ENCODE measurements at places on chromosomes 16 and 17.

GRCh38 chr17:15464231-15464985 is 3.0 kb downstream of the CDRT4 start:
- DNase-seq: no peak

GRCh38 chr16:68779891-68780290 is 42.8 kb downstream of the CDH1 start:
- no peak for DNase-seq

GRCh38 chr17:53406907-53407306 is 415.8 kb upstream of the KIF2B start:
- DNase-seq: no peak

GRCh38 chr17:44258811-44259351 is 9.1 kb downstream of the SLC4A1 start:
- DNase-seq: no peak

DNA sequence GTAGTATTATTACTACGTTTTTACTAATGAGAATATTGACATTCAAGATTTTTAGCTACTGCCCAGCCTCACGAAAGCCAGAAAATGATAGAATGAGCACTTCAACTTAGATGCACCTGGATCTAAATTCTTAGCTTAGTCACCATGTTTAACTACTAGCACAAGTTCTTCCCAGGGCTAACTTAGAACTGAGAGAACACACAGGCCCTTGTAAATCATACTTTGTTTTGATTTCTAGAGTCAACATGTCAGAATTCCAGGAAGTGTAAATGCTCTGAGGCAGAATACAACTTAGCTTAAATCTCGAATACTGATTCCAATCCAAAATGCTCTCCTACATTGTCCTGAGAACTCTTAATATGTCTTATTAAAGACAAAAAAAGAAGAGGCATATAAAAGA is 6.8 kb upstream of the ACSM1 start:
- no peak for DNase-seq

GRCh38 chr17:62172492-62173291 is 107.6 kb upstream of the MED13 start:
- no peak for DNase-seq

DNA sequence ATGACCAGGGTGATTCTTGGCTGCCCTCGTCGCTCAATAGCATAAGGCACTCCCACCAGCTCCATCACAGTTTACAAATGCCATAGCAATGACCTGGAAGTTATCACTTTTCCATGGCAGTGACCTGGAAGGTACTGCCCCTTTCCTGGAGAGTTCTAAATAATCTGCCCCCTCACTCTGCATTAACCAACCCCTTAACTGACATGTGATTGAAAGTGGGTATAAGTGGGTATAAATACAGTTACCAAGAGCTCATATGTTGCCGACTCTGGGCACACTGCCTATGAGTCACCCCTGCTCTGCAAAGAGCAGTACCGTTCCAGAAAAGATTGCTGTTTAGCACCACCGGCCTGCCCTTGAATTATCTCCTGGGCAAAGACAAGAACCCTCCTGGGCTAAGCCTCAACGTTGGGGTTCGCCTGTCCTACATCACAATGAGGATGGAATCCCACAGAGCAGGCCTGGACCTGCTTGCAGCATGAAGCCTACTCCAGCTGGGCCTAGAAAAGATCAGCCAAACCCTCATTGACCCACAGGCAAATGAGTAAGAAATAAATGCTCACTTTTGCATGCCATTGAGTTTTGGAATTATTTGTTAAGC is 95.2 kb upstream of the SEC14L1 start:
- DNase-seq: no peak

DNA sequence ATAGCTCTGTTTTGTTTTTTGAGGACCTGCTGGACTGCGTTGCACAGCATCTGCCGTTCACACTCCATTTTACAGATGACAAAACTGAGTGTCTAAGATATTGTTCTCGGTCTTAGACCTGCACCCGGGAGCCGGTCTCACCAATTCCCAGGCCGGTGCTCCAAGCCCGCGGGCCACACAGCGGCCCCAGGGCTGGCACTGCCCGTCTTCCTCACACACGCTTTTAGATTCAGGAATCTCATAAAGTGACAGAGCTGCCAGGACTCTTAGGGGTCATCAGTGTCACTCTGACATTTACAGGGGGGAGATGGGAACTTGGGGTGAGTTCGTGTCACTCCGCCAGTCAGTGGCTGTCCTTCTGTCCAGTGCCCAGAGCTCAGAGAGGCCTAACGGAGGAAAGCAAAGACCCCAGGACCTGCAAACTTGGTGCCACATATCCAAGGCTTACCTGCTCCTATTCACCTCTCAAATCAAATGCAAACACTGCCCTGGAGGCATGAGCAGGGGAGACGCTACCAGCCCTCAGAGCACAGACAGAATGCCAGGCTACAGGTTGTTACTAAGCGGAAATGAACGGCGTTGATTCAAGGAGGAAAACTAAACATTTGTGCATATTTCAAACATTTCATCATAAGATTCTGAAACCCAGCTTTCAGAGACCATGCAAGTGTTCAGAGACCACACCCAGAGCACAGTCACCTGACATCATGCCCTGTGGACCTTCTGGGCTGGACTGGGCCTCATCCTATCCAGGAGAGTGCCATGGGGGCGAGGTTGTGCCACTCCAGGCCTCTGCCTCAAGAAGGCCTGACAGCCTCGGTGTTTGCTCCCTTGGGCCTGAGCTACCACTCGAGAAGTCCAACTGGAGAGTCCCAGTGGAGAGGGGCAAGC is 29.5 kb downstream of the TNFRSF13B start:
- DNase-seq: no peak

DNA sequence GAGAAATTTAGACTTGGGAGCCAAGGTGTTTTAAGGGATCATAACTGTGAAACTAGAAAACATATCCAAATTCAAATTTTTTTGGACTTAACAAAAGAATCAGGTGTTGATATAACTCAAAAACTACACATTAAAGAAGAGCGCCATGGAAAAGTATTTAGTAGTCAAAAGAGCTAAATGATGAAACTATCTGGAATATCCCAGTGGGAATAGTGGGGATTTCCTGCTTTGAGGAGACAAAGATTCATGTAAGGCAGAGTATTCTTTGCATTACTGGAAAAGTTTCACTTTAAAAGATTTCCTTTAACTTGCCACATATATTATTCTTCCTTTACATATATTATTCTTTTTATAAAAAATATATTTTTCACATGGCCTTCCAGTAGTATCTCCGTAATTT is 40.3 kb upstream of the VPS4A start:
- no peak for DNase-seq

DNA sequence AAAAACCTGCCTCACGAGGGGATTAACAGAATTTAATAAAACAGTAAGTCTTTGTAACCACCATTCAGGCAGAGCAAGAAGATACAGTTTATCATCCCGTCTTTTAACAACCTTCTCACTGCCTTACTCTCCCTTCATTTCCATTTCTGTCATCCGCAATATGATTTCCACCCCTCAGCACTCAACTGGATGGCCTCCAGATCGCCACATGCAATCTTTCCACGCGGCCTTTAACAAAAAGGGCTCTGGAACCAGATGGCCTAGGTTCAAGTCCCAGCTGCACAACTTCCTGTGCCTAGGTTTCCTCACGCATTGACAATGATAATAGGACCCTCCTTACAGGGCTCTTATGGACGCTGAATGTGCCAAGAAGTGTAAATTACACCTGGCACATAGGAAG is 103.6 kb downstream of the GAS7 start:
- no peak for DNase-seq

DNA sequence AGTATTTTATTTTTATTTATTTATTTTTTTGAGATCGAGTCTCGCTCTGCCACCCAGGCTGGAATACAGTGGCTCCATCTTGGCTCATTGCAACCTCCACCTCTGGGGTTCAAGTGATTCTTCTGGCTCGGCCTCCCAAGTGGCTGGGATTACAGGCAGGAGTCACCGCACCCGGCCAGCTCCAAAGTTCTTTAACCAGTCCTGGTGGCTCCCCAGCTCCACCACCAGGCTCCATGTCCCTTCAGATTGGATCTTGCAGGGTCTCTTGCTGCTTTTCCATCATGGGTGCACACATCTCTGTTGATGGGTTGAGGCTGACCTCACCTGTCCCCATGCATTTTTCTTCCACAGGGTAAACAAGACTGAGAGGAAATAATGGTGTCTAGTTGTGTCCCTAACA is 8.4 kb upstream of the USP36 start:
- no peak for DNase-seq

DNA sequence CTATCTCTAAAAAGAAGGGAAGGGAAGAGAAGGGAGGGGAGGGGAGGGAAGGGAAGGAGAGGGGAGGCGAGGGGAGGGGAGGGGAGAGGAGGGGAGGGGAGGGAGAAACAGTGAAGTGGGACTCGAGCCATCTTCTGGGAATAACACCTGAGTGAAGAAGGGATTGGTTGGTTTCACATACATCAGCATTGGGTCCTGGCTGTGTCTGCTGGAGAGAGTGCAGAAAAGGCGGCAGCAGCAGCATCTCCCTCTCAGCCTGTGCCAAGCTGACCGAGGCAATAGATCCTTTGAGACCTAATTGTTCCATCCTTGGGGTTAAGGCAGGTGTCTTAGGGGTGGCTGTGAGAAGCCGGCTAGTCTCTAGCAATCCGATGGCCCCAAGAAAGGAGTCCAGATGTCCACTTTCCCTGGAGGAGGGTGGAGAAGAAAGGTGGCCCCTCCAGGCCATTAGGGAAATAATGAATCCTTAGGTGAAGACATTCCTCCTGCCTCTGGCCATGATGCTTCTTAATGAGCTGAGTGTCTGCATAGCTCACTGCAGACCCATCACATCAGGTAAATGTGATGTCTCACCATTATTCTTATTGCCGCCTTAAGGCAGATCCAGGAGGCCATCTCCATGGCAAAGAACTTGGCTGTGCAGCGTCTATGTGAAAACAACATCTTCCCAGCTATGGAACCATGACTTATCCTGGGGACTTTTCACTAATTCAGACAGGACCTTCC is 71.6 kb downstream of the WIPI1 start:
- no peak for DNase-seq

- no peak for DNase-seq
These were observed 9.5 kb upstream of the PCTP start for GRCh38 chr17:55741356-55741700.

GRCh38 chr16:69931631-69932030 is 19.5 kb upstream of the CLEC18A start:
- DNase-seq: no peak

GRCh38 chr17:21164216-21164615 is 37.5 kb downstream of the DHRS7B start:
- no peak for DNase-seq
